ENCODE measurements at places on chromosomes 12 and 14.

DNA sequence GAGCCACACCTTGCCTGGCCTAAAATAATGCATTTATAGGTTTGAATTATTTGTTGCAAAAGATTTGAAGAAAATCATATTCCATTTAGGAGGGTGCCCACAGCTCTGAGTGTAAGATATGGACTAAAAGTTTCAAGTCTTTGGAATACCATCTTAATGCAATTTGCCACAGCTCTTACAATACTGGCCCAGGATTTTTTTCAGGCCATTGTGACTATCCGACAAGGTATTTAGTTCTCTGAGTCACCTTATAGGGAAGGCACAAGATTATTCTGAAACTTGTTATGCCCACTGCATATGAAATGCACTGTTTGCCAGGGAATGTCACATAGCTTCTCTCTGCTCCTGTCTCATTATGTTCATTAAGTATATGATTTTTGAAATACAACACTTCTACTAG, 29.6 kb upstream of the SLC6A13 start:
- no peak for DNase-seq

DNA sequence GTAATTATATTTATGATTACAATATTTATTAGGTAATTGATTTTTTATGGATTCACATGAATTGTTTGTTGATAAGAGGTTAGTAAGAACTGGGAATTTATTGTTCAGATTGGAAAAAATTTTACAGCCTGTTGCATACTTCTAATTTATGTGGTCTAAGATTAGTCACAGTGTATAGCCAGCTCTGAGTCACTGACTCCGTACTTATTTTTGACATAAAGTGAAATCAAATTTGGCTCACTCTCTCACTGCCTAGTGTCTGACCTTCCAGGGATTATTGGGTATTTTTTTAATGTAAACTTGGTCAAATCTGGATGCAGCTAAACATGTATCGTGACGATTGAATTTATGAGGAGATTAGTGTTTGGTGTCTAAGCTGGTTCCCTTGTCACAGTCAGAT, 109.3 kb downstream of the PTPRQ start:
- peak; percentile 66 for DNase-seq

DNA sequence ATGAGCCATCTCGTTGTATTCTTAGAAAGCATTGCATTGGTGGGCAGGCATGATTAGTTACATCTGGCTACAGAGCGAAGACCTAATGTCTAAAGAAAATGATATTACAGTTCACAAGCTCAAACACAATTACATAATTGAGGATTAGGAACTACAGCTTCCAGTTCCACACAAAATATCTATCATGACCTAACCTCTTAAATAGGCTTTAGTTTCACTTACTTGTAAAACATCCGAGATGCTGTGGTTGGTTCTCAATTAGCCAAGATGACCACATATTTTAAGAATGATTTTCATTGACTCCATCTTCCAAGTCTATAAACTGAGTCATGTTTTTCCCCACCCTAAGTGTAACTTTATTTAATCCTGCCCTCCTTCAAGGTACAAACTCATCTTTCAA, 69.5 kb downstream of the LRIG3 start:
- peak; percentile 48 for DNase-seq

GRCh38 chr14:33406766-33407165, 468.1 kb downstream of the NPAS3 start:
- no peak for DNase-seq

GRCh38 chr12:54988402-54989054, 4.0 kb upstream of the TESPA1 start:
- DNase-seq: no peak

- DNase-seq: no peak
These were observed 157.6 kb upstream of the VASH1 start for GRCh38 chr14:76603713-76604112.

DNA sequence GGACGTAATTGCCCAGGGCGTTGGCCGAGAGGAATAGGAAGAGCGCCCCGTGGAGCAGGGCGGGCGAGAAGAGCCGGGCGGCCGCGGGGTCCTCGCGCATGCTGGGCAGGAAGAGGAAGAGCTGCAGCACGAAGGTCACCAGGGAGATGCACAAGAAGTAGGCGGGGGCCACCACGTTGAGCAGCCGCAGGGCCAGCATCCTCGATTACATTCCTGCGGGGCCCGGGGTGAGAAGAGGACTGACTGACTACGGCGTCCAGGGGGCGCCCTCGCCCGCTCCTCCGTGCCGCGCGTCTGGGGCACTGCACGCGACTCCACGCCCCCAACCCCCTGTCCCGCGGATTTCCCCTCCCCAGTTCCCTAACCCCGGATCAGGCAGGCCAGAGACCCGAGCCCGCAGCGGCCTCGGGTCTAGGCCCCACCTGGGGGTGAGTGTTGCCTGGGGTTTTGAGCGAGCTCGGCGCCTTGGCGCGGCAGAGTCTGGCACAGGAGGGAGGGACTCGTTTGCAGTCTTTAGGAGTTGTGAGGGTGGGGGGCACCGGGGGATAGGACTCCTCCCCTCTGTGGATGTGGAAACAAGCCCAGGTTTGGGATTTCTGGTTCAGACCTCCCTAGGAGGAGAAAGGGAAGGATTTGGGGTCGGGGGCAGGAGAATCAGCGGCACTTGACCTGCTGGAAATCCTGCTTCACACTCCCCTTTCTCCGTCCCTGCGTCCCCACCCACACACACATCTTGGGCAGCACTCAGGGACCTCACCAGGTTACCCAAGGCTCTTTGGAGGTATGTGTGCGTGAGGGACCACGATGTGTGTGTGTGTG, 1.8 kb downstream of the ZDHHC22 start:
- DNase-seq: no peak

DNA sequence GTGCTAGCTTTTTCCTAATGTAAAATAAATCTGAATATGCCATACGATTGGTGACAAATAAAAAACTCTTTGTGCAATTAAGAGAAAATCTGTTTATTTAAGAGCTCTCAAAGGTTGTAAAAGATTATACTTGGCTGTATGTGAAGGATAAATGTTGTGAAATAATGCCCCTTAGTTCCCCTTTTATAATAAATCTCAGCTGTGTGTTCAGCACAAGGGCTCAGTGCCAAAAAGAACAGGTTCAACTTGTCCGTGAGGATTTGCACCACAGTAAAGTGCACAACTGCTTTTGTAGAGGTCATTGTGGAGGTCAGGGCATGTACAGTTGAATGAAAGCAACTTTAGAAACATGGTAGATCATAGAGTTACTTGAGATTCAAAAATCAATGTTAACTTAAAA, 118.6 kb downstream of the TRMT5 start:
- DNase-seq: no peak

DNA sequence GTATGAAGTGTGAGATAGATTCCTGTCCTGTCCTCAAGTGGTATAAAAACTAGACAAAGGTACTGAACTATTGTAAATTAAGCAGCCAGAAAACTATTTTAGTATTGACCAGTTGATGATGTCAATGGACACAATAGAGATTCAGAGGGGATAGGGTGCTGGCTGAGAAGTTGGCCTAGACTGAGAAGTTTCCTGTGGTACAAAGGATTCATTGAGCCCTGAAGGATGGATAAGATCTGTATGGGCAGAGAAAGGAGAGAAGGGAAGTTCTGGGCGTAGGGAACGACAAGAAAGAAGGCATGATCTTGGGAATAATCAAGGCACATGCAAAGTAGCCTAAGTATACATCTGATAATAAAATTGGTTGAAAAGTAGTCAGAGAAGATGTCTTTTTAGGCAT, 44.6 kb downstream of the DAD1 start:
- no peak for DNase-seq

DNA sequence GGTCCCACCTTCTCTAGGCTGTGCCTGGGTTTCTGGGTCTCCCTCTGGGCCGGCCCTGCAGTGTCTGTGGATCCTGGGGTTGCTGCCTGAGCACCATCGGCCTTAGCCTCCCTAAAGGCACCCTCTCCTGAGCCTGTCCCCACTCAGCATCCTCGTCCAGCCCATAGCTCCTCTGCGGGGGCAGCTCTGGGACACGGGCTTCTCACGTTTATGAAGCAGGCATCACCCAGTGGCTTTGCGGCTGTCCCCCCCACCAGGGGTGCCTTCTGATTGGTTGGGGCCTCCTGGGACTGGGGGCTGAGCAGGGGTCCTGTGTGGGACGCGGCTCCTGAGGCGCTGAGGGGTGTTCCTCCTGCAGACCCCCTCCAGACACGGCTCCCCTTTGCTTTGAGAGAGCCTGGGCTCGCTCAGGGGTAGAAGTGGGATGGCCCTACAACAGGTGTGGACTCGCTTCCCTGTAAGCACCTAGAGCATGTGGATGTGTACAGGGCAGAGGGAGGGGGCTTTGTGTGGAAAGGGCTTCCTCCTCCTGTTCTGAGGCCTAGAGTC, 10.7 kb downstream of the ULK1 start:
- no peak for DNase-seq

DNA sequence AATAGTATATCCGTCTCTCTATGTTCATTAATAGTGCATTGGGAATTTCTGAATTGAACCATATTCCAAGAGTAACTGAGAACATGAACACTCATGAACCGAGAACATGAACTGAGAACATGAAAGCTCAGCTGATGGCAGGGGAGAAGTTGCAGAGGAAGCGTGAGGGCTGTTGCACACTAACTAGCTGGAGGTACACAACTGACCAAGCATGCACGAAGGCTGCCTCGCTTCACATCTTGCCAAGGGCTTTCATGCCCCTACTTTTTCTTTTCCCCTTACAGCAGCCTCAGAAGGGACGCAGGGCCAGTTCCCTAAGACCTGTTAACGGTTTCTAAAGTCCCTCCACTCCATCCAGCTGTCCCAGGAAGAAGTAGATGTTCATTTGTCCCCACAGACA, 4.3 kb downstream of the RNASE1 start:
- DNase-seq: no peak

GRCh38 chr14:100568164-100568997, 18.8 kb downstream of the BEGAIN start:
- DNase-seq: no peak

- DNase-seq: no peak
These were observed 31.1 kb downstream of the APOBEC1 start for GRCh38 chr12:7634561-7634960.

GRCh38 chr12:67522222-67522621, 126.3 kb upstream of the DYRK2 start:
- no peak for DNase-seq

- DNase-seq: no peak
These were observed 58.3 kb downstream of the CALM1 start for GRCh38 chr14:90455100-90455571.

DNA sequence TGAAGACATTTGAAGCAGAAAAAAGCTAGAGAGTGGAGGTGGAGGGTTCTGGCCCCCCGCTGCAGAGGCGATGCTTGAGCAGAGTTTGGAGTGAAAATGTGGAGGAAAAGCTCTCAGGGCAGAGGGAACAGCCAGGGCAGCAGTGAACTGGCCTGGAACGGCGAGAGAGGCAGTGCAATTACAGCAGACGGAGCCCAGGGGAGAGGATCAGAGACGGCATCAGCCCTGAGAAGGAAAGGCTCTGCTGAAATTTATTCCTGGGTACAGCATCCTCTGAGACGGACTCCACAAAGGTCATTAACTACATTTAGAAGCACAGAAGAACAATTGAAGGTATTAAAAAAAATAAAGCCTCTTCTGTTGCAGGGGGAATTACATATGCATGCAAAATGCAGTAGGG, 14.2 kb downstream of the STON2 start:
- no peak for DNase-seq

- DNase-seq: no peak
These were observed 133.3 kb upstream of the SLCO1C1 start for GRCh38 chr12:20561871-20562270.

DNA sequence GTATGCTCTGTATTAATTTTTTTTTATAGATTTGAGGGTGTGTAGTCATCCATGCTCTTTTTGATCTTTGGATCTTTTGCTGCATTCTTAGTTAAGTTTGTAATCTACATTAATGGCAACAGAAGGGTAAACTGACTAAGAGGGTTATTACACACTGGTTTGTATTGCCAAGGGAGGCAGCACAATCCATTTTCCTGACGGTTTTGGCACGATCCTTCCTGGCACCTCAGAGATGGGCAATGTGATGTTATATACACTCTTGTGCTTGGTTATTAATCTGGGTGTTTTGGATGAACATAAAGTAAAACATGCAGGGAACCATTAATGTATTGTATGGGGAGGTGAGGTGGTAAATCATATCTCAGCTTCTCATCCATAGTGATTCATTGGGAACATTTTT, 98.8 kb upstream of the SLC38A2 start:
- DNase-seq: no peak

DNA sequence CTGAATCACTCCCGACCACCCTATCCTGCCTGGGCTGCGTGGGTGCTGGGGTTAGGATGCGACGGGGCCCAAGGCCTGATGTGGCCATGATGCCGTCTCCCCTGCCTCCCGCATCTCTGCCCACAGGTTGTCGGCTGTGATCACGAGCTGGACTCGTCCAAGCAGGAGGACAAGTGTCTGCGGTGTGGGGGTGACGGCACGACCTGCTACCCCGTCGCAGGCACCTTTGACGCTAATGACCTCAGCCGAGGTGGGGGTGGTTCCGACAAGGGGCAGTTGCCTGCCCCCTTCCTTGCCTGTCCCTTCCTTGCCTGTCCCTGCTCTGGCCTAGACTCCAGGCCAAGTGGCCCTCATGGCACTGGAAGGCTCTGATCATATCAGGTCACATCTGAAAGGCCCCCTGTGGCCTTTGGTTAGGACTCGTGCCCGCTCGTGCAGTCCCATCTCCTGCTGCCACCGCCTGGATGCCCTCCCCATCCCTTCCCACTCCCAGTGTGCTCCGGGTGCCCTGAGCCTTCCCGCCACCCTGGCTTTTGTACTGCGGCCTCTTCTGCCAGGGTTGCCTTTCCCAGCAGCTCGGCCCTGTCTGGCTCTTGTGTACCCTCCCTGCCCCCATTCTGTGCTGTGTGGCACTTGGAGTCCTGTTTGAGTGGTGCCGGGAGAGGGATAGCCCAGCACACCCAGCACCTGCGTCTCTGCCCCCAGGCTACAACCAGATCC, 13.6 kb downstream of the PAPLN start:
- no peak for DNase-seq

DNA sequence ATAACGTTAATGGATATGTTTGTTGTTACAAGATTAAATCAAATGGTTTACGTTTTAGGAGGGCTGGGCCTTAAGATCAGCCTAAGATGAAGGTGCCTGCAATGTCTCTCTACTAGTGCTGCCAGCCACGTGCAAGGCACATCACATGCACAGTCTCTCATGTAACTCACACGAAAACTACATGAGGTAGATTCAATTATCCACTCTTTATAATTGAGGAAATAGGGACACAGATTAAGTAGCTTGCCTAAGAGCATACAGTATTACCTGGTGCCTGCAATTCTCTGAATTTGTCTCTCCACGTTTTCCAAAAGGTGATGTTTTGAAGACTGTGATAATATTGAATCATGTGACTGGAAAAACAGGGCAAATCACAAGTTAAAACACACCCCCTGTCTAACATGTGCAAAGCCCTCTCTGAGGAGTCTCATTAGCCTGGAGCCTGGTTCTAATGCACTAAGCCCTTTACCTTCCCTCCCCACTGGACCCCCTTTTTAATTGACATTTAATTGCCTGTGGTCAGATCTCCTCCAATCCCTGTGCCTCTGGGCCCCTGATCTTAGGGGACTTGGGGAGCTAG, 14.6 kb upstream of the ATP2A2 start:
- DNase-seq: no peak

GRCh38 chr12:125151284-125151683, 86.0 kb downstream of the AACS start:
- no peak for DNase-seq

- peak; percentile 87 for DNase-seq
These were observed at the start of gene AJUBA for GRCh38 chr14:22982477-22983245. Gene AJUBA, minus strand, starts transcription at chr14:22982551. Its CDS starts 285 bp downstream, at chr14:22982266.
